ENCODE measurements at places on chromosomes 11 and 22. TPM values are rescaled to one million over a fixed set of nuclear protein-coding genes. Genes with fewer than 3 reads are reported as not detected.

The B4GALNT4 gene
- 5.2 TPM for total RNA-seq

The SHISA8 gene
- total RNA-seq: 1.0 TPM

The LYVE1 gene
- 49.6 TPM for total RNA-seq

The IGF2 gene
- total RNA-seq: 711 TPM

The TNNT3 gene
- total RNA-seq: 4,042 TPM

The SEC14L6 gene
- total RNA-seq: not detected

The FREY1 gene
- 1.6 TPM for total RNA-seq

The INPP5J gene
- not detected for total RNA-seq

The HEPN1 gene
- not detected for total RNA-seq

The RBX1 gene
- total RNA-seq: 96.0 TPM

The RIMBP3C gene
- total RNA-seq: not detected

The OR10A2 gene
- not detected for total RNA-seq

The SLC22A8 gene
- not detected for total RNA-seq

The PLA2G3 gene
- not detected for total RNA-seq

The KIRREL3 gene
- total RNA-seq: under 0.01 TPM

The OR4X2 gene
- not detected for total RNA-seq

The OR51I1 gene
- total RNA-seq: 0.52 TPM

The UCP3 gene
- total RNA-seq: 1.6 TPM

The OR51B5 gene
- total RNA-seq: 0.52 TPM

The DMC1 gene
- total RNA-seq: 3.7 TPM

The CHRM4 gene
- not detected for total RNA-seq

The MS4A15 gene
- not detected for total RNA-seq

The PNPLA5 gene
- not detected for total RNA-seq

The TPBGL gene
- total RNA-seq: not detected

The SHANK3 gene
- total RNA-seq: 4.2 TPM

The UBE4A gene
- 21.4 TPM for total RNA-seq

The MAJIN gene
- total RNA-seq: not detected

The DNAJB7 gene
- total RNA-seq: not detected

The ANKK1 gene
- not detected for total RNA-seq

The FOLR2 gene
- 15.1 TPM for total RNA-seq

The KRTAP5-10 gene
- not detected for total RNA-seq

The CCDC188 gene
- total RNA-seq: not detected
